Activated effector memory CD4-positive, alpha-beta T cell treated with Interleukin-2 at 50 U/mL for 16 hours (primary cell): ENCODE measurements at places on chromosomes 16 and 17.

DNA sequence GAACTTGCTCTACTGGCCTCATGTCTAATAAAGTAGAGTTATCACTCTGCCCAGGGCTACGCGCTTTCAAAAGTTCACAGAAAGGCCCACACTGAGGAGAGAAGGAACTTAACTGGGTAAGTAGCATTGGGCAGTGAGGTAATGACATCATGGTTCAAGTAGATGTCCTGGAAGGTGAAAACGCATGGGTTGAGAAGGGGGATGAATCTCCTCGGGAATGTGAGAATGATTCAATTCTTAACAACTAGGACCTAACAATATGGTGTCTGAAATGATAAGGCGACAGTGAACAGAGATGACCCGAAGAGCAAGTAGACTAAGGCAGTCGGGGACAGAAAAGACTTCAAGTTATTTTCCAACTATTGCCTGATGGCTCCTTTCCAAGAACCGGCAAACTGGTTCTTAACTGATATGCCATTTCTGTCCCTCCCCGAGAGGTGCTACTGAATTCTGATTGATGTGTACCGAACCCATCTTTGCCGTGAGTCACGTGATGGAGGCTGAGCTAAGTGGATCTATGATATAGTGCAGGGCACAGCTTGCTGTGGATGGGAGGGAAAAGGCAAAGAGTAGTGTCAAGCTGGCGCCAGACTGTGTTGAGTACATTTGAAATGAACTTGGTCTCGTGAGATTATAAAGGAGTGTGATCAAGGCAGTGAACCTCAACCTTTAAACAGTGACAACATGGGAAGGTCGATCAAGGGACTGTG, 44.1 kb downstream of the MARCHF10 start:
- no peak for DNase-seq

- DNase-seq: no peak
Observed at GRCh38 chr17:73705594-73705993, 61.3 kb upstream of the SDK2 start.

GRCh38 chr17:77382966-77383612, 242.3 kb downstream of the SEC14L1 start:
- no peak for DNase-seq

- DNase-seq: no peak
Observed at GRCh38 chr17:57532556-57532955, 212.5 kb downstream of the CCDC182 start.

GRCh38 chr17:44287651-44288050, 19.7 kb upstream of the SLC4A1 start:
- DNase-seq: no peak

DNA sequence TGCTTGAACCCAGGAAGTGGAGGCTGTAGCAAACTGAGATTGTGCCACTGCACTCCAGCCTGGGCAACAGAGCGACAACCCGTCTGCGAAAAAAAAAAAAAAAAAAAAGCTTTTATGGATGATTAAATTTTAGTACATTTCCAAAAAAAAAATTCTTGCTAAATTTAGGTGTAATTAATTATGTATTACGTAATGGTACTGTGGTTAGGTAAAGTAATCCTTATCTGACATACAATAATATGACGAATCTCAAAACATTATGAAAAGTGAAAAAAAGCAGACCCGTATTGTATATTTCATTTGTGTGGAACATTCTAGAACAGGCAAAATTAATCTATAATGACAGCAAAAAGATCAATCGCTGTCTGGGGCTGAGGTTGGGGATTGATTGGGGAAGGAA, 10.3 kb upstream of the CORO1A start:
- DNase-seq: no peak
